ENCODE measurements at places on chromosomes 2 and 18.
A peak's percentile ranks its signal among the peaks of the same experiment; 100 is the strongest.

DNA sequence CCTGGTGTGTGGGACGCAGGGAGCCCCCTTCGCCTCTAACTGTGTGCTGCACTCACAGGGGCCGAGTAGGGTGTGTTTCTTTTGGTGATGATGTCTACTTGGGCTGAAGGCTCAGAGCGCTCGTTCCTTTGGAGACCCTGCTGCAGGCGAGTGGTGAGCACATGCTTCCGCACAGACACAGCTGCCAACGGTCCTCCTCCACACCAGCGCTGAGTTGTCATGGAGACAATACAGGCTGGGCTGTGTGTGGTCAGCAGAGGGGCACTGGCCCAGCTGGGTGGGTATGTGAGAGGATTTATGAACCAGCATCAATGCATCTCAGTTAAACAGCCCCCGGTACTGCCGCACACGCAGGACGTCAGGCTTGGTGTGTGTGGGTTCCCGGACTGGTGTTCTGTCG is 143.5 kb downstream of the SH3RF3 start:
- no peak for DNase-seq

DNA sequence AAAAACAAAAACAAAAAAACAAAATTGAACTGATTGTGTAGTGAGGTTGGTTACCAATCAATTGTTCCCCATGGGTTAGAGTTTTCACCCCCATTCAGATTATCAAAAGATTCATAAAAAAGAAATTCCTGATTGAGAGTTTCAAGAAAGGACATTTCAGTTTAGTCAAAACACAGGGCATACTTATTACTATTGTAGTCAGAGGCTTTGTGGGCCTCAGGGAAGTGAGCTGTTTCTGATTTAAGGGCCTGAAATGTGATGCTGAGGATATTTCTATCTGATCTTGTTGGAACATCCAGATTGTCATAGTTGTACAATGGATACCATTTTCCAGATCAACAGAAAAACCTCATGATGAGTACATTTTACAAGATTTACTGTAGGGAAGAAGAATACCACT is 368.1 kb upstream of the NETO1 start:
- DNase-seq: no peak

DNA sequence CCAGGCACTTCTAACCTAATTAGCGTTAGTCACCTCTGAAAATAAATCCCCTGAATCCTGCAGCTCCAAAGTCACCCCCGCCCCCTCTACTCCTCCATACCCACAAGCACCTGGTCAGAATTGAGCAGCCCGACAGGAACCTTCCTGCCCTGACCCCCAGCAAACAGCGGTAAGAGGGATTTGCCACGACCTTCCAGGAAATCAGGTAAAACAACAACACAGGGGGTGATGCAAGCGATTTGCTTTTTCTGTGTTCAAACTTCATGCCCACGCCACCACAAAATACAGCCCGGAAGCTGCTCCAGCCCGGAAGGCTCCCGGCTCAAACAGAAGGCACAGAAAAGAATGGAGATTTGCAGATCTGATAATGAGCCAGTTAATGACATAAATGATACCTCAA is 367.1 kb downstream of the GPD2 start:
- no peak for DNase-seq

DNA sequence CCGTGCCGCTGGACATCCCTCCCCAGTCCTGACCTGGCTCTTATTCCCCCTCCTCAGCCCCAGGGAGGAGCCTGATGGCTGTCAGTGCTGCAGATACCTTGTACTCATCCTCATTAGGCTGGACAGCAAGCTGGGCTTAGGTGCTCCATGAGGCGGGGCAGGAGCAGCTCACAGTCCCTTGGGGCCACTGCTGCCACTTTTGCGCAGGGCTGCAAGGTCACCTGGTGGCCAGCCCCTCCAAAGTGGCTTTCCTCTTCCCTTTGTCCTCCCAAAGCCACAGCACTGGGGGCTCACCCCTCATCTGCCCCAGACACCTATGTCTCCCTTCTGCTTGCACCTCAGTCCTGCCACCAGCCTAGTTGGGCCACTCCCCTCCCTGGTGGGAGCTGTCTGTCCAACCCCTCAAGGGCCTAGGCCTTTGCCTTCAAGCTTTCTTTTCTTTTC is 60.8 kb downstream of the FAM168B start:
- DNase-seq: no peak

GRCh38 chr2:147297820-147298219 is 547.0 kb upstream of the ACVR2A start:
- DNase-seq: peak; percentile 67

- DNase-seq: no peak
Observed at GRCh38 chr2:237922641-237923361, 44.0 kb upstream of the UBE2F start.

DNA sequence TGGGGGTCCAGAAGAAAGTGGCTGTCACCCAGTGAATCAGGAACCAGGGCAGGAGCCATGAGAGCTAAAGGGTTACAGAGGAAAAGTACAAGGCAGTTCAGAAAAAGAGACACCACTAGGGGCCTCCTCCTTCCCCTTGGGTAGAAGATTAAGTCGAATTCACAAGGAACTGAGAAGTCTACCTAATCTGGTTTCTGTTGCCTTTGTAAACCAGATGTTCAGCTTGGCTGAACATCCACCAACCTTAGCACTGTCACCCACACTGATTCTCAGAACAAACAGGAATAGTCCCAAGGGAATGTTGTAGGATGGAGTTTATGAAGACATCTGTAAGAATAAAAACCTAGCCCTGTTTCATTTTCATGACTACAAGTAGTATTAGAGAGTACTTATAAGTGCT is 90.4 kb upstream of the NOSTRIN start:
- DNase-seq: no peak

DNA sequence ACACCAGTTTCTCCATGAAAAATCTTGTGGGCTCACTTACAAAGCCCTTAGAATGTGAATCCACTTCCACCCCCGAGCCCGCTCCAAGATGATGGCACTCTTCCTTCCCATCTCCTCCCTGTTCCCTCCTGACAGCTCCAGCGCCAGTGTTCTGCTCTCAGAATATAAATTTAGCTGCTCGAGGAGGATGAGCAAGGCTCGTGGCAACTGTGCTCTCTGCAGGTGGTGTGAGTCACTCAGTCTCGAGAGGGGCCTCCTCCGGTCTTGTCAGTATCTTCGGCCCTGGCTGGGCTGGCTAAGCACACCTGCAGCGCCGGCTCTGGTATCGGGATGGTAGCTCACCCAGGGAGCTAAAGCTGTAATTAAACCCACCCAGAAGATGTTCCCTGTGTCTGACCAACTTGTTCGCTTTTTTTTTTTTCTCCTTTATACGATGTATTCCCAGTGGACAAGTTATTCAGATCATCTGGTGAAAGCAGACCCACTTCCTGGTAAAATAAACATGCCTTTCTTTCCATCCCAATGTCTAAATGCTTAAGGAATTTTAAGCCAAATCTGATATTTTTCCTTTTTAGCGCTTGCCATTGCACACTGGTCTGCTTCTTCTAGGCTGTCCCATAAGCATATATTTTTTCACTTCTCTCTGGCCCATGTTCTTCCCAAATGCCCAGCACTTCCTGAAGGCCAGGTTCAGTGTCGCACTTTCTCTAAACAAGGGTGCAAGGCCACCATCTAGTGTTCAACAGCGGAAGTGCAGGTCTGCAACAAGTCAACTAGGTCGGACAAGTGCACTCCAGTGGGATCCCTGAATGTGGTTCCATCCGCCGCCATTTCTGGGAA is 31.4 kb upstream of the YPEL5 start:
- DNase-seq: peak; percentile 48

- DNase-seq: peak; percentile 27
Observed at GRCh38 chr2:158015428-158016076, 86.1 kb upstream of the UPP2 start.

DNA sequence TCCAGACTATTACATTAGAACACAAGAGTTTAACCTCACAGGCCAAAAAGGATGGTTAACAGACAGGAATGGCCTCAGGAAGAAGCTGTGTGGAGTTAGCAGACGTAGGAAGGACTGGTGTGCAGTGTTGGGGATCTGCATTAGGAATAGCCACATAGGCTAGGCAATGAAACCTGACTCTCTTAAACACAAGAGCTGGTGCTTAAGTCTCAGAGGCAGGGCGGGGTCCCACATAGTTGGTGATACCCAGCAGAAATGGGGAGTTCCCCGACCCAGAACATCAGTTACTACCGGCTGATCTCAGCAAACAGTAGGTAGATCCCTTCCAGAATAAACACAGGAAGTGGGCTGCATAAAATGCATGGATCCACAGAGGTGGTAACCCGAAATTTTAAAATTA is 64.1 kb downstream of the CCDC93 start:
- DNase-seq: no peak

GRCh38 chr2:206521115-206521514 is 77.8 kb downstream of the ADAM23 start:
- DNase-seq: no peak

DNA sequence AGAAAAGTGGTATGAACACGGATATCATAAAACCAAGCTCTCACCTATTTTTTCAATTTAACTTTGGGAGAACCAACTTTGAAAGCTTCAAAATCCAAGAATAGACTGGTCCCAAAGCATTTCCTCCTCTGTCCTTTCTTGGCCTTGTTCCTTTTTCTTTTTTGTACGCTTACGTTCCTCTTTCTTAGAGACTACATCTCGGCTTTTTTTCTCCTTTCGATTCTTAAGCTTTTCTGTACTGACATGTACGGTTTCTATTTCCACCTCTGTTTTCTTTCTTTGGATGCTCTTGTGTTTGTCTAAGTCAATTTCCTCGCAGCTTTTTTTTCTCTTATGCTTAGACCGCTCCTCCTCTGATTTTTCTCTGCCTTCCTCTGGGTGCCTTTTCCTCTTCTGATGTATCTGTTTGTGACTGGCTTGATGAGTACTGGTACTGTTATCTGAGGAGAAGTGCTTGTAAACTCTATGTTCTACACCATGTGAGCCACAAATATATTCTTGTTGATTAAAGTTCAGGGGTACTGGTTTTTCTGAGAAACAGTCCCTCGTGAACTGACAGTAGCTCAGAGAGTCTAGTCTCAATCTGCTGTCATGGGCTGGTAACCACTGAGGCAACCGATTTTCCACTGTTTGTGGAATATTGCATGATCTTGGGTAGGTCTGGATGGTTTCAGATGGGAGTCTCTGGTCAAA is 11.5 kb upstream of the RNU2-63P start:
- DNase-seq: no peak

DNA sequence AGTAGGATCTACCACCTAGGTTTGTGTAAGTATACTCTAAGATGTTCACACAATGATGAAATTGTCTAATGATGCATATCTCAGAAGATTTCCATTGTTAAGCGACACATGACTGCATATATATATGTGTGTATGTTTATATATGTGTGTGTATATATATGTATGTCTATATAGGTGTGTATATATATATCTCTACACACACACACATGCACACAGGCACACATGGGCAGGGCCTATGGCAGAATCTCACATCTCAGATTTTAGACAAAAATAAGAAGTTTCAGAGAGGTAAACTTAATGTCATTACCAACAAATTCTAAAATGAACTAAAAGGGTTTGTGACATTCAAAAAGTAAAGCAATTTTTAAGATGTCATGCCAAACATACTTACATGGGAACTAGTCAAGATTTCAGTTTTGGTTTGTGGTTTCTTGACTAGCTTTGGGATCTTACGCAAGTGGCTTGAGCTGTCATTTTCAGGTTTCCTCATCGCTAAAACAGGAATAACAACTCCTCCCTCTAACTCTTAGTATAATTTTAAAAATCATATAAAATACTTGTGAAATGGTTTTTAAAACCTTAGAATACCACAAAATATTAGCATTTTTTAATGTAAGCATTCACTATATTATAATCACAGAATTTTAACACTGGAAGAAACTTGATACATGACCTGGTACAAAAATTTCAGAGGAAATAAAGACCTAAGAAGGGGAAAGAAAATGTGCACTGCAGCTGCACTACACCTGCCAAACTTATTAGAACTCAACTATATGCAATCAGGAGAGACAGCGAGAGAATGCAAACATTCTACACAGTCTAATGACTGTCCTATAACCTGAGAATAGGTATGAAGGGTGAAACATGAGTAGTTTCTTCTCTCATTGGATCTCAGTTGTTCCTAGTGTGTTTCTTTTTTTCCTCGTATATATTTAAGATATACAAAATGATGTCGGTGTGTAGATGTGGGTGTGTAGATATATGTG is 75.7 kb downstream of the TTC21B start:
- DNase-seq: no peak

DNA sequence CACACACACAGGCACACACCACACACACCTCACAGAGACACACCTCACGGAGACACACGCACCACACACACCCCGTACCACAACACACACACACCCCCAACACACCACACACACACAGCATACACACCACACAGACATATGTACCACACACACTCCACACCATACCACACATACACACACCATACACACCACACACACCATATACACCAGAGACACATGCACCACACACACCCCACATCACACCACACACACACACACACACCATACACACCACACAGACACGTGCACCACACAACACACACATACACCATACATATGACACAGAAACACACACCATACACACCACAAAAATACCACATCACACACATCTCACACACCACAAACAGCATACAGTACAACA is 850.7 kb downstream of the RNF144A start:
- no peak for DNase-seq

DNA sequence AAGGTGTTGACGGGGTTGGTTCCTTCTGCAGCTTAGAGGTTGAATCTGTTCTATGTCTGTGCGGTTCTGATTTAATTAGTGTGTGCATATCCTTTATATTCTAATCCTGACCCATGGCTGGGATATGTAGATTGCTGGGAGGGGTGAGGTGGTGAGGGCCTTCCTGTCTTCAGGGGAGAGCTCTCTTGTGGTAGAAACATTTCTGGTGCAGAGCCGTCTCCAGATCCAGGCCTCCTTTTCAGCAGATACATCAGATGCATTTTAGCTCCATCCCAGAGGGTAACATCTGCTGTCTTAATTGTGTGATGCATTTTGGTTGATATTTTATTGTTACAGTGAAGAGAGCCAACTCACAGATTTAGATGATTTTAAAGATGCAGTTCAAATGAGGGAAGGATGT is 227.8 kb downstream of the AGAP1 start:
- no peak for DNase-seq

DNA sequence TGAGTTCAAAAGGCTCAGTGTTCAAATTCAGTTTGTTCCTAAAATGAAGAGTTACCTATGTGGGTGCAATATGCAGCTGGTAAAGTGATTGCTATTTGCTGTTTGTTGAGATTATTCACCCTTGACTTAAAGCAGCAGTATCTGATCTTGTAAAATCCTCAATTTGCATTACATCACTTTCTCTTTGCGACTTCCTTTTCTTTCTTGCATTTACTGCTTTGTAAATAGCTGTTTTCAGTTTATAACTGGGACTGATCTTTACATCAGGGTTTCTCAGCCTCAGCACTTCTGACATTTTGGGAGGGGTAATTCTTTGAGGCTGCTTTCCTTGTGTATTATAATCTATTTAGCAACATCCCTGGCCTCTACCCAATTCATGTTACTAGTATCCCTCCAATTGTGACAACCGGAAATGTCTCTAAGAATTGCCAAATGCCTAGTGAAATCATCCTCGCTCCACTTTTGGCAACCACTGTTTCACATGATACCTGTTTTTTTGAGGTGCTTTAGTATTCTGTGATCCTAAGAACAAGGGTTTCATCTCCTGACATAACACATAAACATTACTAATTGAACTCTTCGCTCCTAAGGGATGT is 12.1 kb upstream of the ERCC3 start:
- no peak for DNase-seq

GRCh38 chr18:22467760-22468553 is 50.2 kb upstream of the CTAGE1 start:
- no peak for DNase-seq

GRCh38 chr2:46632349-46632748 is 153.0 kb downstream of the TMEM247 start:
- DNase-seq: no peak

Measured in CD4-positive, alpha-beta T cell treated with Interleukin-6 at 100 ng/mL for 8 hours (primary cell).